ENCODE measurements at places on chromosomes 3 and 15.

DNA sequence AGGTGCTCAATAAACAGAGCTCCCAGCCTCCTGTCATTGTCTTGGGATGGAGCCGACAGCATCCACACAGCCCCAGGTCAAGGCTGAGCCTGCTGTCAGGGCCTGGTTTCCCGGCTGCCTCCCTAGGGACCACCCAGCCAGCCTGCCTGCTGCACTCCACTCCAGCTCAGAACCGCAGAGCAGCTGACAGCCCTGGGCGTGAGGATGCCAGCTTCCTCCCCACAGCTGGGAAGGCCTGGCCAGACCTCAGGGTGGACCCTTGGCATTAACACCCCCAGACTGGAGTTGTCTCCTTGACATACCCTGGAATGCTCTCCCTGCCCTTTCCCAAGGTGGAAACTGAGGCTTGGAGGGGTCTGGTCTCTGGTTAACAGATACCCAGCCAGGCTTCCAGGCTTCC, 112.0 kb downstream of the WNT7A start:
- no peak for DNase-seq

GRCh38 chr3:63048367-63049326, 173.4 kb upstream of the CADPS start:
- DNase-seq = no peak

DNA sequence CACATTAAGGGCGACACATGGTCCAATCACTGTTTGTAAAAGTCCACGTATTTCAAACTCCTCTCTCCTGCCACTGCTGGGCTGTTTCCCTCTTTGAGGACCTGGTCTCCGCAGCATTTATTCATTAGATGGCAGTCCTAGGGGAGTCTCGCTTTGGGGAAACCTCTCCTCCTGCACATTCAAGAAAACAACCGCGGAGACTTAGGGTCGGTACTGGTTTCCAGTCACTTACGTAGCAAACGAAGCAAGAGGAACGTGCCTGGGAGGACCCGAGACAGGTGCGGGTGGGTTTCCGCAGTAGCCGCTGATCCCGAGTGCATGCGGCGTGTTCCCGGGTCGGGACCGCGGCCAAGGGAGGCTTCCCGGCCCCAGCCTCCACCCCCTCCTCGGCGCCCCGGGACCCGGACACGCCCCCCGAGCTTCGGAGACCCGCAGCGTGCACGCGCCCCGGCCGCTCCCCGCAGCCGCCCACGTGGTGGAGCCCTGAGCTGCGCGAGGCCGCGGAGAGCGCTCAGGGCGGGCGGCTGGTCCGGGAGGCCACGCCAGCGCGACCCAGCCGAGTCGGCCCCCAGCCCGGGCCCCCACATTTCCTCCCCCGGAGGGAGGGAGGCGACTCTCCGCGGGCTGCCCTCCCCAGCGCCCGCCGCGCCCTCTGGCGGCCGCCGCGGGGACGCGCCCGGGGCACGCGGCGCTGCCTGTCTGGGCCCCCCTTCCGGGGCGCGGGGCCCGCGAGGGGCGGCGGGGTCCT, 1.1 kb upstream of the IGF1R start:
- peak; percentile 89 for DNase-seq

DNA sequence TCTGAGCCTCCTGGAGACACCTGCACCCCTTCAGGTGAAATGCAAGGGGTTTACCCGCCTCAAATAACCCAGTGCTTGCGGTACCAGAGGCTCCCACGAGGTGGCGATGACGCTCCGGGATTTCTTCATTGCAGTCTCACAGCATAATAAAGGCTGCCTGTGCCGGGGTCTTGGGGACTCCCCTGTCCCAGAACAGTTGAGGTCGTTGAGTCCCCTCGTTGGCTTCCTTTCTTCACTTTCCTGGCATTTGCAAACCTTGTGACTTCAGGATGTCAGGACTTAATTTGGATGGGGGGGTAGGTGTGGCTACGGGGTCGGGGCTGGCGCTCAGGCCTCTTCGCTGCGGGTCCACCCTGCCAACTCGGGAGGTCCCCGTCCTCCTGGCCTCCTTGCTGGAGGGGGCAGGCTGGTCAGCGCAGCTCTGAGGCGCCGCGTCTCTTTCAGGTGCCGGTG, 1.3 kb downstream of the GNAT1 start:
- peak; percentile 85 for DNase-seq

DNA sequence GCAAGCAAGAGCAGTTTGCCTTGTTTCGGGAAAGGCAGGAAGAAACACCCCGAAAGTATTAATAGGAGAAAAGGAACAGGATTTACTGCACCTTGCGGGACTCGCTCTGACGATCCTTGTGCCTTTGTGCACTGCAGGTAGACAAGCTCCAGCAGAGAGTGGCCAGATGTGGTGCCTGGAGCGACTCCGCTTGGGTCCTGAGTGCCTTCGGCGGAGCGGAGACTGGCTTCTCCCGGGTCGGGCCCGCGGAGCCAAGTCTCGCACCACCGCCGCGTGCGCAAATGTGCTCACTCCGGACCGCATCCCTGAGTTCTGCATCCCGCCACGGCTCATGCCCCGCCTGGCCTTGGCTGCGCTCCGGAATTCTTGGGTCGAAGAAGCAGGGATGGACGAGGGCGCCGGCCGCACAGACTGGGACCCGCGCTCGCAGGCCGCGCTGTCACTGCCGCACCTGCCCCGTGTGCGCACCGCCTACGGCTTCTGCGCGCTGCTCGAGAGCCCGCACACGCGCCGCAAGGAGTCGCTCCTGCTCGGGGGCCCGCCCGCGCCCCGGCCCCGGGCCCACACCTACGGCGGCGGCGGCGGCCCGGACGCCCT, 769 bp downstream of the C2CD4A start:
- peak; percentile 59 for DNase-seq

- DNase-seq = peak; percentile 75
Measured at GRCh38 chr15:44662478-44663409, 718 bp downstream of the SPG11 start.

- no peak for DNase-seq
Measured at GRCh38 chr3:23619705-23620637, 185.8 kb upstream of the UBE2E1 start.

DNA sequence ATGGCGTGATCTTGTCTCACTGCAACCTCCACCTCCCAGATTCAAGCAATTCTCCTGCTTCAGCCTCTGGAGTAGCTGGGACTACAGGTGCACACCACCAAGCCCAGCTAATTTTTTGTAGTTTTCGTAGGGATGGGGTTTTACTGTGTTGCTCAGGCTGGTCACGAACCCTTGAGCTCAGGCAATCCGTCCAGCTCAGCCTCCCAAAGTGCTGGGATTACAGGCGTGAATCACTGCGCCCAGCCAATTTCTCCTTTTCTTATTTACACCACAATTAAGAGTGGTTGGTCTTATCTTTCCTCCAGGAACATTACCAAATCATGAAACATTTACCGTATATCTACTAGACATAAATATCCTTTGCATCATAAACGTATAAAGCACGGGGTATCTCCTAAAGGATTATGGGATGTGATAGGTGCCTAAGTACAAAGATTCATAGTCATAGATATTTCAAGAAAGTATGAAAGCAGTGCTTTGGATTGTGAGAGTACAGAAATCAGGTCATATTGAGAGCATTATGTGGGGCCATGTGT, 194.5 kb downstream of the RBMS3 start:
- DNase-seq = no peak

DNA sequence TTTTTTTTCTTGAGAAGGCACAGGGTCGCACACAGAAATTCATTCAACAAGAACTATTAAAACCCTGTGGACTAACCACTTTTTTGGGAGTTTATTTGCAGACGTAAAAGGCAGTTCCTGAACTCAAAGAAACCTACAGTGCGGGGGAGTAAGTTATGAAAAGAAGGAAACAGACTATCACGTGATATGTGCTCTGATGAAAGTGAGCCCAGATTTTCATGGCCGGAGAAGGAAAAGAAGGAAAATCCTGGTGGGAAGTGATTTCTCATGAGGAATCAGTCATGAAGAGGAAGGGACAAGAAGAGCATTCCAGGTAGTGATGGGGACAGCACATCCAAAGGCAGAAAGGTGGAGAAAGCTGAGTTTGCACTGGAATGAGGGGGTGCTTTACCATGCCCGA, 26.1 kb downstream of the SEMA6D start:
- DNase-seq = no peak

DNA sequence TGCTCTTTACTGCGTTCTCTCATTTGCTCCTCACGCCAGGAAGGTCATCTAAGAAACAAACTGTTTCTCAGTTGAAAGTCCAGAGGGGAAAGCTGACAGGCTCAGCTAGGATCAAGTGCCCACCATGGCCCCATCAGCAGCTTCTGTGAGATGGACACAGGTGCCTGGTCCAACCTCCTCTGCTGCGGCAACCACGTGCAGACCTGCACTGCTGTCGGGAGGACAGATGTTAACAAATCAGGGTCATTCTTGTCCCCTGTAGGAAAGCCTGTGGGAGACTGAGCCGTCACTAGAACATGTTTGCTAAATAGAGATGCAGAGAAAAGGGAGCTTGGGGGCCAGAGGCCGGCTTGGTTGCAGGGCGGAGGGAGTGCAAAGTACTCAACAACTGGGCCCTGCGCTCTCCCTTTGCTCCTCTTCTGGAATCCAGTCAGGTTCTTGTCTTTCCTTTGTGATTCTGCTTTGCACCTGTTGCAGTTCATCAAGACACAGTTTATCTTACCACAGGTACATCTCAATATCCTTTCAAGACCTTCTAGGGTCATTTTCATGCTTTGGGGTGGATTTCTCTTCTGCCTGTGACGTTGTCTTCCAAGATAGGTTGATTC, 20.9 kb downstream of the GPD1L start:
- no peak for DNase-seq

DNA sequence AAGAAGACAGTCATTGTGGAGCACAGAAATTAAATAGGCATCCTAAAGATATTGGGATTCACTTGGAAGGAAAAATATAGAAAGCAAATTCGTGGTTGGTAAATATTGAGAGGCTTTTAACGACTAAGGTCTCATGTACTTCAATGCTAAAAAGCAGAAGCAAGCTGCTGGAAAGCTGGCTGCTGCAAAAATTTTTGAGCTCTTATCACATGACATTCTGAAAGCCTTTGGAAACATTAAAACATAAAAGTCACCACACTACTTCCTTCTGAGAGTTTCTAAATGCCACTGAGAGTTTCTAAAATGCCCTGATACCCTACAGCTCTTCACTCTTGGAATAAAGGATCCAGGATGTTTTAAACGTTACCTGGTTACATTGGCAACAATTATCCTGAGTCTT, 39.0 kb upstream of the CBLB start:
- DNase-seq = no peak

DNA sequence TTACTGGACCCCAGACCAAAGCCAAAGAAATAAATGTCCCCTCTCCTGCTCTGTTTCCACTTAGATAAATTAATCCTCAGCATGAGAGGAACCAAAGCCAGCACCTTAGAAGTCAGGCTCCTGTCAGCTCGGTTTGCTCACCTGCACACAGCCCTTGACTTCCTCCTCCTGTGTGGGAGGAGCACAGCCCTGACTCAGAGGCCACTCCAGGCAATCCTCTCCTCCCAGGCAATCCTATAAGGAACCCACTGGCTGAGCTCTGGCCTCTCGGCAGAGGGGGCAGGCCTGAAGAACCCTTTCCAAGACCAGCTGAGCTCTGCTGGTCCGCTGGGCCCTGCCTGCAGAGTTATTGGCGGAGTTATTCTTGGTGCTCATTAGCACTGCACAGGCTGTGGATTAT, 30.8 kb downstream of the LIPC start:
- no peak for DNase-seq

- DNase-seq = no peak
Measured at GRCh38 chr15:93333796-93334195, 244.8 kb upstream of the RGMA start.

DNA sequence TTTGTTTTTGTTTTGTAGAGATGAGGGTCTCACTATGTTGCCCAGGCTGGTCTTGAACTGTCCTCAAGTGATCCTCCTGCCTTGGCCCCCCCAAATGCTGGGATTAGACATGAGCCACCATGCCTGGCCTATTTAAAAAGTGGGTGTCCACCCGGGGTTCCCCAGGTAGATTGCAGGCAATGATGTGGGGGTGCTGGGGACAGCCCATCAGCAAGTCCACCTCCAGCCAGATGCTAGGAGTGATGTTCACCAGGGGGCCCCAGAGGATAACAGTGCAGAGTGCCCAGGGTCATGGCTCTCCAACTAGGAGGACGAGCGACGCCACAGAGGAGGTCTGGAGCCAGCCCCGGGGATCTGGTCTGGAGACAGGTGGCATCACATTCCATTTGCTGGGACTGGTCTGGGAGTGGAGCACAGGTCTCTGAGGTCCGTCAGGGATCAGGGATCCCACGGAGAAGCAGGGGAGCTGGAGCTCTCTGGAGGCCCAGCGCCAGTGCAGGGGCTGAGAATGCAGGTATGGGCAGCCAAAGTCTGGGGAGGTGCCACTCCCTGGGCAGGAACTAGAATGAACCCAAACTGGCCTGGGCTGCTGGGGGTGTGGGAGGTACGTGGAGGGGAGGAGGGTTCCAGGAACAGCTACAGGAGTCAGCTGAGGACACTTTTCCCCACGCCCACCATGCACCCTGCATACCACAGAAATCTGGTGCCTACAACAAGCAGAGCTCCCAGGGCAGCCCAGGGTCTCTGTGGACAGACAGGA, 51.2 kb upstream of the PCSK6 start:
- no peak for DNase-seq

DNA sequence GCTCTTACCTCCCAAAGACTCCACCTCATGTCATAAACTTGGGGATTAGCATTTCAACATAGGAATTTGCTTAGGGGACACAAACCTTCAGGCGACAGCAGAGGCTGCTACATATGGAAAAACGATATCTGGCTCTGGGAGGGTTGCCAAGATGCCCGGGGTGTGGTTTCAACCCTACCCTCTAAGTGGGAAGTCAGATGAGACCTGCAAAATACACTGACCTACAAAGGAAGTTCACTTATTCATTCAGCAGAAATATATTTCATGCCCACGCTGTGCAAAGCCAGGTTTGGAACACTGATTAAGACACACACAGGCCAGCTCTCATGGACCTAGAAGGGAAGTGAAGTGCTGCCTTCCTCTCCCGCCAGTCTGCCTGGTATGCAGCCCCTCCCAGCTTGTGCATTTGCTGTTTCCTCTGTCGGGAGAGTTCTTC, 239.3 kb downstream of the FEZF2 start:
- DNase-seq = no peak

DNA sequence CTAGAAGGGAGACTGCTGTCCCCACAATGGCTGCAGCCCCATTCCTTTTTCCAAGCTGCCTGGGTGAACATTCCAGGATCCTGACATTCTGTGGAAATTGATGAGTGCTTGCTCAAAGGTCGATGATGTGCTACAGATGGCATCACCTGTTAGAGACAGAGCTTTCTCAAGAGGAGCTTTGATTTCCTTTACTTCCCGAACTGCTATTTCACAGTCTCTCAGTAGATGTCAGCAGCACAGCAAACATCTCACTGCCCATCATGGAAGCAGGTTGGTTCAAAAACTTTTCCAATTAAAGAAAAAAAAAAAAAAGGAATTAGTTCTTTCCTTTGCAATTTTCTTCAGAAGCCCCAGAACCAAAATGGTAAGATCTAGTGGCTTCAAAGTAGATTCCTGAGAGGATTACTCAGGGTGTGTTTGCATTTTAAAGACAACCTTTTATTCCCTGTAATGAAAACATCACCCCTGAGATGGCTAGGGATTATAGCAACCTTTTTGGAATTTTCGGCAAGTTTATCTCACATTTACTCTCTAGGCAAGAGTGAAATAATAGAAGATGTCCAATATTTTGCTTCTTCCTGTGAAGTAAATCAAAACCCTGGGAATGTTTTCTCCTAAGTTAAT, 44.8 kb downstream of the POLR2M start:
- no peak for DNase-seq

DNA sequence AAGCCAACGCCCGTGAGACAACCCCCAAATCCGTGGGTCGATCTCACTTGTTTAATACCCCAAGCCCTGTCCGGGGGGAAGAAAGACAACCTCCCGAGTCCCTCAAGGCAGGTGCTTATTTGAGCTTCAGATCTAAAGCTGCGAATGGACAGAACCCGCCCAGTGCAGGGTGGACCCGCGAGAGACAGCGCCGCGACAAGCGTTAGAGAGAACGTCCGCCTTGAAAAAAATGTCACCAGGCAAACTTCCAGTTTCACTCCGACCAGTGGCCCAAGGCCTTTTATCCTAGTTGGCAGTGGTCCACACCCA, 740 bp upstream of the OXSR1 start:
- DNase-seq = no peak
